Melanocyte of skin (primary cell): ENCODE measurements at places on chromosomes 7 and 10. TPM values are rescaled to one million over a fixed set of nuclear protein-coding genes. Genes with fewer than 3 reads are reported as not detected.

SPDYE2B gene
- not detected in 2 replicates for total RNA-seq

SYT15B gene
- total RNA-seq = not detected in 2 replicates

LHPP gene
- total RNA-seq = 9.8 and 18.9 TPM in 2 replicates

SEC31B gene
- total RNA-seq = 3.0 and 3.9 TPM in 2 replicates

NYAP1 gene
- under 0.01 and 0.73 TPM in 2 replicates for total RNA-seq

EVX1 gene
- total RNA-seq = not detected in 2 replicates
